Fibroblast of villous mesenchyme (primary cell): ENCODE measurements at places on chromosomes 2 and 18.
A peak's percentile ranks its signal among the peaks of the same experiment; 100 is the strongest.

- DNase-seq = no peak
These were observed 73.8 kb upstream of the CDCA7 start for GRCh38 chr2:173280853-173281252.

DNA sequence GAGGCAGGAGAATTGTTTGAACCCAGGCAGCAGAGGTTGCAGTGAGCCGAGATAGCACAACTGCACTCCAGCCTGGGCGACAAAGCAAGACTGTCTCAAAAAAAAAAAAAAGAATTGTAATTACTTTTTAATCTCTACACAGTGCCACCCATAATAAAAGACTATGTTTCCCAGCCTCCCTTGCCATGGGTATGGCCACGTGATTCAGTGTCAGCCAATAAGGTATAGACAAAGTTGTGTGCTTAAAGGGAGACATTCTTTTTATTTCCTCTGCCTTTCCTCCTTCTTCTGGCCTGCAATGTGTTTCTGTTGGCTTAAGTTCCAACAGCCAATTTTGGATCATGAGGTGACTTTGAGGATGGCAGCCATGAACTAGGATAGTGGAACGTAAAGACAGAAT is 406.9 kb downstream of the LNPK start:
- no peak for DNase-seq

DNA sequence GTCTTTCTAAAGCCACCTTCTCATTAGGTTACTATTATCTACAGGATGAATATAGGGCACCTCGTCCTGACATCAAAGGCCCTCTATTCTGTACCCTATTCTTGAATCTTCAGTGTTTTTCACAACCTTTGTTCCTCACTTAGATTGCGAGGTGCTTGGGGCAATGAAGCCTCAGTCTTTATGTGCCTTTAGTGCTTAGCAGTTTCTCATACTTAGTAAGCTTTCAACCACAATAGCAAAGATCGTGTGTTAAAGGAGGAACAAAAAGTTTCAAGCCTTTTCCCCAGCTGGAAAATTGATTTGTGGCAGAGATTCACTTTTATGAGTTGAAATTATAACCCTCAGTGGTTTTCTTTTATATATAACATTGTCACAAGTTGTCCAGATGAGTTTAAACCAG is 226.9 kb downstream of the MYO3B start:
- DNase-seq = no peak

DNA sequence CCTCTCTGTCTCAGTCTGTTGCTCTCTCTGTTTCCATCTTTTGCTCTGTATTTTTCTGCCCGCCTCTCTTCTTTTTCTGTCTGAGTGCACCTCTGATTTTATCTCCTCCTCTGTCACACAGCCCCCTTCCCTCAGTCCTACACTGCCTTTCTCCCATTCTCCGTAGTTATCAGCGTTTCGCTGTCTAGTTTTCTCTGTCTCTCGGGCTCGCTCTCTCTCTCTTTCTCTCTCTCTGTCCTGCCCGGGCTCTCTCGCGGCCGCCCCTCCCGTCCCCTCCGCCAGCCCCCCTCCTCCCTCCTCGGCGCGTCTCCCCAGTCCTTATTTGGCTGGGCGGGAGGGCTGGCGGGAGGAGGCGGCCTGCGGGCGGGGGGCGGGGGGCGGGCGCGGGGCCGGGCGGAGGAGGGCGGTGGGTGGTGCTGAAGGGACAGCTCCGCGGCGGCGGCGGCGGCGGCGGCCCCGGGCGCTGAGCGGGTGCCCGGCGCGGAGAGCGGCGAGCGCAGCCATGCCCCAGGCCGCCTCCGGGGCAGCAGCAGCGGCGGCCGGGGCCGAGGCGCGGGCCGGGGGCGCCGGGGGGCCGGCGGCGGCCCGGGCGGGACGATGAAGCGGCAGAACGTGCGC is at the start of gene KCNK3:
TSS of gene KCNK3 (plus strand) at position 444 of the 618 bp plus-strand sequence. CDS start at position 598, 154 bp downstream.
- peak; percentile 37 for DNase-seq

DNA sequence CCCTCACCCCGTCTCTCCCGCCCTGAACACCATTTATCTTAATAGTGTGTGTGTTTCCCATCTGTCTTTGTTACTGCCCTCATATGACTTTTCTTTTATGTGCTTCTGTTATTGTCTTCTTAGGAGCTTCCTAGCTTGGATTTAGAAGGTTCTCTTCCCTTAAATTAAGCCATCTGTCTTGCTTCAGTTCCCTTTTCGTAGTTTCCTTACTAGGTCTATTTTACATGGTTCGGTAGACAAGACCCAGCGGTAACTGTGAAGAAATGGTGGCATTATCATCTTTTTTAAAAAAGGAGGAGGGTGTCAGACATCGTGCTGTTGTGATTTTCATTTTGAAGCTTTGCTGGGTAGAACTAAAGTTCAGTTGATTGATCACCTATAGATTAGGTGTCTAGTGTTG is 10.3 kb downstream of the NCK2 start:
- no peak for DNase-seq

GRCh38 chr2:205773989-205774388 is 91.7 kb downstream of the NRP2 start:
- DNase-seq = no peak

DNA sequence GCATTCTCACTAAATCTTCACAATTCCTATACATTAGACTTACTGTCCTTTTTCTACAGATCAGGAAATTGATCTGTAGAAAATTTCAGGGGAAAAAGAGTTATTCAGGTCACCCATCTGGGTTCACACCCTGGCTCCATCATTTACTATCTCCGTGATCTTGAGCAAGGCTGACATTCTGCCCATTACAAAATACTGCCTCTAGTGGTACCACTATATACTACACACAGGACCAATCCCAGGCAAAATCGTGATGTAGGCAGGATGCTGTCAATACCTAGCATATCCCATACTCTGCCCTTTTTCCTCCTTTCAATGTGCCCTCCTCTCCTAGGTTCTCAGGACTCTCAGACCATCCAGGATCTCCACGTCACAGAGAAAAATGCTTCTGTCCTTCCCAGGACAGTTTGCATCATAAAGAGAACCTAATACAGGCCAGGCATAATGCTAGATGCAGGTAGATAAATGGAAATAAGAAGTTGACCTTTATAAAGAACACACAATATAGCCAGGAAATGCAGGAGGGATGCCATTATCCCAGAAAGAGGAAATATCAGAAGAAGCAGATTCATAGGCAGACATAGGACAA is 101.9 kb downstream of the CDH20 start:
- DNase-seq = peak; percentile 4

DNA sequence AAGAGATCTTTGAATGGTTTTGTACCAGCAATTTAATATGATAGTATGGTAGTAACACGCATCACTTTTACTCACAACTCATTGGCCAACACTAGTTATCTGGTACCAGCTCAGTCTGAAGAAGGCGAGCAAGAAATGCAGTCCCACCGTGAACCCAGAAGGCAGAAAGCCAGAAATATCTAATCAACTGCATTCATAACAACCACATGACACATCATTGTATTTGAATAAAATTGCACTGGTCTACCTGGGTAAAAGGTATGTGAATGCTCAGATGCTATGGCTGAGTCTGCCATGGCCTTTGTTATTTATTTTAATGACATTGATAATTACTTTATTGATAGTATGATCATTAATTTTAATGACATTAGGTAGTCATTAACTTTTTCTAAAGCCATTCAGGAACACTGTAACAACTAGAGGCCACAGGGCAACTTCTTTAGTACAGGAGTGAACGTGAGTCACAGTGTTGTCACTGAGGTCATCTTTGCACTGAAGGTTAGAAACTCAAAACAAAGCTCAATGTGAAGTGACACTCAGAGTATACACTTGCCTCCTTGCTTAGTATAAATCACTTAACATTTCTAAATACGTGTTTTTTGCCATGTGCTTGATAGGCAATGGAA is 475.6 kb upstream of the TNP1 start:
- peak; percentile 30 for DNase-seq

- no peak for DNase-seq
These were observed 597 bp downstream of the PECR start for GRCh38 chr2:216081012-216081411.

DNA sequence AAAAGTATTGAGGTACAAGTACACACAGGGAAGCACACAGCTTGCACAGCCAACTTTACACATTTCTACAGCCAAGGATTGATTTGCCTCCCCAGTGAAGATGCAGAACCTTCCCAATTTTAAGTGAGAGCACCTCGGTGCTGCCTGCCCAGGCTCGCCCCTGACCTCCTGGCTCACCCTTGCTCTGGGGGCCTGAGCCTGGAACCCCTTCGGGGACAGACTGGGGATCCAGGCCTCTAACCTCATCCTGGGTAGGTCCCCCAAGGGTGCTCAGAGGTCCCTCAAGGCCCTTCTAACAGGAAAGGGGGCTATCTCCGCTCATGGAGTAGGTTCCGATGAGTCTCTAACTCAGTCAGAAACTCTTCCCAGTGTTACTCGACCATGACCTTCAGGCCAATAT is 53.1 kb downstream of the BCL2L11 start:
- no peak for DNase-seq

- no peak for DNase-seq
These were observed 992.2 kb downstream of the TSN start for GRCh38 chr2:122747670-122748069.

- no peak for DNase-seq
These were observed 135.1 kb downstream of the ACTR3 start for GRCh38 chr2:114025030-114025429.

DNA sequence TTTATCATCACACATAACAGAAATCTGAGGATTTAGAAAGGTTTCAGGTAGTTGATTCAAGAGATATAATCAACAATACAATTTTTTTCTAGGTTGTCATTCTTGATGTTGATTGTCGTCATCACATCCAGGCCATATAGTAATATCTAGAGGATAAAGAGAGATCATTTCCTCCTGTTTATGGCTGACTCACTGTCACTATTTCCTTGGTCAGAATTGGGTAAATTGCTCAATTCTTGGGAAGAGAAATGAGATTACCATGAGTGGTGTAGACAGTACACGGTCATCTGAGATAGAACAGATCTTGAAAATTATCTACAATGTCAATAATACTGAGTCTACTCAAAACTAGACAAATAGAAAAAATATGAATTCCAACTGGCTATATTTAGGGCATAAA is 78.8 kb downstream of the ZNF804A start:
- DNase-seq = no peak

GRCh38 chr2:152617456-152618192 is 99.6 kb downstream of the PRPF40A start:
- no peak for DNase-seq

- peak; percentile 86 for DNase-seq
These were observed 98.8 kb downstream of the CTAGE1 start for GRCh38 chr18:22318745-22319407.

- no peak for DNase-seq
These were observed 116.8 kb upstream of the EPC2 start for GRCh38 chr2:148527488-148528340.

DNA sequence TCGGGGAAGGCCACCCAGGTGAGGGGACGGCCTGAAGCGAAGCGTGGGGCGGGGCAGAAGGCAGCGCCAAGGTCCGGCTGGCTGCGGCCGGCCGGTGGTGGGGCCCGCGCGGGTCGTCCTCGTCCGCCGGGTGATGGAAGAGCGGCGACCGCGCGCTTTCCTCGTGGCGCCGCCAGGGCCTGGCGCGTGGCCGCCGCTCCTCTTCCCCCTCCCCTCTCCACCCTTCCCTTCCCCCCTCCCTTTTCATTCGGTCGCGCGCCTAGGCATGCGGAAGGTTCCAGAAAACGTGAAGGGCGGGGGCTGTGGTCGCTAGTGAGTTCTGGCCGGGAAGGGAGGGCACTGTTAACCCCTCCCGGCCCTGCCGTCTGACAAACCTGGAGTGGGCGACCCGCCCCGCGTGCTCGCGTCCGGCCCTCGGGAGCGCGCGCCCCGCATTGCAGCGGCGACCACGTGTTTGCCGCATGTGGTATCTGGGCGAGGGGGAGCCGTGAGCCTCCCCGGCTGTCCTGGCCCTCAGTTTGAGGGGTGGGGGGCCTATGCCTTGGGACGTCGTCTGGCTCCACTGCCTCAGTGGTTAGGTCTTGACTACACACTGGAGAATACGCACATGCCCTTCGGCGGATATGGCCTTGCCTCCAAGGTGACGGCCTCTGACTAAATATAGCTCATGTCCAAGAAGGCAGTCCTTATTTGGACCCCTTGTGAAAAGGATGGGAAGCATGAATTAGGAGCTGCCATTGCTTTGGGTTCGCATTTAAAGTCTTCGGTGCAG is 579 bp downstream of the MAT2A start:
- DNase-seq = peak; percentile 58

DNA sequence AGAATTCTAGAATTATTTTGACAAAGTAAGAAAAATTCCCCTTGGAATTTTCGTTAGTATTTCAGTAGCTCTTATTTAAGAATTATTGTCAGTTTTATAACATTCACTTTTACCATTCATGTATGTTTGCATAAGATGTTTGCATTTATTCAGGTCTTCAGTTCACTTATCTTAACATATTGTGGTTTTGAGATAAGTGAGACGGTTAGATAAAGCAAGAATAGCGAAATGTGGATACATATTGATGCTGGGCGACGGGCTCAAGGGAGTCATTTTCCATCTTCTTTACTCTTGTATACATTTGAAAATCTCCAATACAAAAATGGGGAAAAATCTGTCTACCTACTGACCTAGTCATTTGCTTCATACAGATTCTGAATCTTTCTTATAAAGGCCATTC is 156.7 kb upstream of the HDAC4 start:
- no peak for DNase-seq

DNA sequence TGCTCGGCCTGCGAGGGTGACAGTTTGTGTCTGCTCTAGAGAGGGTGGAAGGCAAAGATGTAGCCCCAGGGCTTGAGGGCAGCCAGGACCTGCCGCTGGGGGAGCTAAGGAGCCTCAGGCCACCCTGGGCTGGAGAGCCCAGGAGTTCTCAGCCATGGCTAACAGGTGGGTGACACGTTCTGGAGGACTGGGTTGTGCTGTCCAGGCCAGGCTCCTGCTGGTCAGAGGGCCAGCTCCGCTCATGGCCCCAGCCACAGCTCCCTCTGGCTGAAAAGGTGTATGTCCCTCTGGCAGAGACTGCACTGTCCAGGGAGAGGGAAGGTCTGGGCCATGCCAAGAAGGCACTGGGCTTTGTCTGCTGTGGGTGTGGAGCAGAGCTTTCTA is 19.2 kb downstream of the TMEM185B start:
- DNase-seq = no peak

DNA sequence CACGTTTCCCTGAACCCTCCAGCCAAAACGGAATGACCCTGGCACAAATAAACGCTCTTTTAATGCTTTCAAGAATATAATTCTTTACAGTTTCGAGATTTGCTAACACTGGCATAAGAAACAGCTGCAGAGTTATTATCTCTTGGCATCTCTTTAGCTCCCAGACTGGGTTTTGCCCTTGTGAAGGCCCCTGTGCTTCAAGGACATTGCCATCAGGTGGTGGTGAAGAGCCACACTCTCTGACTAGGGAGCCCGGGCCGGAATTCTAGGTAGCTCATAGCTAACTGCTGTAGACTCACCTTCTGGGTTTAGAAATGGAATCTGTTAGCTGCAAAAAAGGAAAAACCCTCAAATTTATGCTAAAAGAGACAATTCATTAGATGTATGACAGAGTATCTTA is 13.3 kb upstream of the GALNT14 start:
- DNase-seq = no peak
